ENCODE measurements at places on chromosomes 12 and 14.

- DNase-seq, result no peak
Observed at GRCh38 chr12:23415180-23415579, 534.3 kb downstream of the SOX5 start.

DNA sequence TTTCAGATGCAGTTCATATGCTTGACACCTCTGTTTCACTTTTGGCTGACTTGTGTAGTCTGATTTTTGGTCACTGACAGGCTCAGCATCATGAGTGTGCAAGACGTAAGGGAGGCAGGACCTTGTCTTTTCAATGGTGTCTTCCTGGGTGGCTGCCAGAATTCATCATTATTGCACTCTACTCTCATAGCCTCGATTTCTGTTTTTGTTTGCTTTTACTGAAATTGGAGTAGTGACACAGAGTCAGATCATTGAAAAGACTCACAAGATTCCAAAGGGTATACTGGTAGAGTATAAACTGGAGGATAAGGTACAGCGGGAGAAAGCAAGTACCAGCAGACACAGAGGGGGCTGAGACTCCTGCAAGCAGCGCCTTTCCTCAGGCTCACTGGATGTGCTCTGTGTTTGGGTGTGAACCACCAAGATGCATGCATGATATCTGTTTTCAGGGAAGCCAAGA lies 126.3 kb upstream of the FGD4 start:
- no peak for DNase-seq

DNA sequence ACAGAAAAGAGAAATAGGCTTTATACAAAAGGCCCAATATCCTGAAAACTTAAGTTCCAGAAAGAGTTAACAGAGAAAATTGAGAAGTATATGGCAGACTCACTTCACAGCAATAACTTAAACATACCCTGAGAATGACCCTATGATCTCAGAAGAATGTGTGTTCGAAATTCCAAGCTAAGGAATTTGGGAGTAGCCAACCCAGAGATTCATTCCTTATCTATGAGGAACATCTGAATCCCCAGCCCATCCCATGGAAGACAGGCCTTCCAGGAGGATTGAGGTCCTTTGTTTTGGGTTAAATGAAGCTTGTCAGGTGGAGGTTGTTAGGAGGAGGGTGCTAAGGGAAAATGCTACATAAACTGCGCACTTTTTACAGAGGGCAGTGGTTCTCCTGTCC lies 7.5 kb upstream of the SAV1 start:
- peak; percentile 27 for DNase-seq

GRCh38 chr12:110585231-110585799 lies 2.2 kb upstream of the PPTC7 start:
- peak; percentile 26 for DNase-seq

GRCh38 chr14:93903342-93904184 lies 23.6 kb upstream of the FAM181A start:
- no peak for DNase-seq

DNA sequence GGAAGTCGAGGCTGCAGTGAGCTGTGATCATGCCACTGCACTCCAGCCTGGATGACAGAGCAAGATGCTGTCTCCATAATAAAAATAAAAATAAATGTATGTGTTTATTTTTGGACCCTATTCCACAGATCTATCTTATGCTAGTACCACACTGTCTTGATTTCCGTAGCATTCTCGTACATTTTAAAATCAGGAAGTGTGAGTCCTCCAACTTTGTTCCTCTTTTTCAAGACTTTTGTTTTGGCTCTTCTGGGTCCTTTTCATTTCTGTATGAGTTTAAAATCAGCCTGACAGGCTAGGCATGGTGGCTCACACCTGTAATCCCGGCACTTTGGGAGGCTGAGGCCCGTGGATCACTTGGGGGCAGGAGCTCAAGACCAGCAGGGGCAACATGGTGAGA lies 25.8 kb downstream of the DAO start:
- no peak for DNase-seq

GRCh38 chr14:35557221-35557747 lies 23.3 kb downstream of the INSM2 start:
- no peak for DNase-seq

DNA sequence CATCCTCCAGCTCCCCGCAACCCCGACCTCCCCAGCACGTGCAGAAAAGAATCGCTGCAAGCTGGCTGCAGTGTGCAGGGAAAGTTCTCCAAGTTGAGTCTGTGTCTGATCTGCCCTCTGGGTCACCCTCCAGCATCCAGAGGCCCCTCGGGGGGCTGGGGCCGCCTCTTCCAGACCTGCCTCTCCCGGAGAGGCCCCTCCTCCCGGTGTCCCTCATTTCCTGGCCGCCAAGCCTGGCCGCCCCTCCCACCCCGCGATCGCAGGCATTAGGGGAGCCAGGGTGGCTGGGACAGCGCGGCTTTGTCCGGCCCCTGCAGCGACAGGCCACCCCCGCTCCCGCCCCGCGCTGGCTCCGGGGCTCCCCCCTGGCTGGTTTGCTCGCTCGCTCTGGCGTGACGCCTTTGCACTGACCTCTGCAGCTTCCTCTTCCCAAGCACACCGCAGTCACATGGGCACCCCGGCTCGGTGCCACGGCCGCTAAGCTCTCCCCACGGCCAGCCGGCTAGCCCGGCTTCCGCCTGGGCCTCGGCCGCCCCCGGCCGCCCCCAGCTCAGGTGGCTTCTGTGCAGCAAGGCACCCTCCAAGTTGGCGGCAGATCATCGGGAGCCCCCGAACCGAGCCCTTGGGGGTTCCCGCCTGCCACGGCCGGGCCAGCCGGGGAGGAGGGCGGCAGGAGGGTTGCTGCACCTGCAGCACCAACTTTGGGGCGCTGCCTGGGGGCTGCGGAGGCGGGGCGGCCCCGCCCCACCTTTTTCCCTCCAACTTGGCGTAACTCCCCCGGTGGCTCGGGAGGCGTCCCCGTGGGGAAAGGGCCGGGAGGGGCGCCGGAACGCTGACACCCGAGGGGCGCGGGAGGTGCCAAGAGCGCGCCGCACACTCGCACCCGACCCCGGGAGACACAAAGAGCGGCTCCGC lies 43.7 kb downstream of the KDM2B start:
- peak; percentile 69 for DNase-seq

DNA sequence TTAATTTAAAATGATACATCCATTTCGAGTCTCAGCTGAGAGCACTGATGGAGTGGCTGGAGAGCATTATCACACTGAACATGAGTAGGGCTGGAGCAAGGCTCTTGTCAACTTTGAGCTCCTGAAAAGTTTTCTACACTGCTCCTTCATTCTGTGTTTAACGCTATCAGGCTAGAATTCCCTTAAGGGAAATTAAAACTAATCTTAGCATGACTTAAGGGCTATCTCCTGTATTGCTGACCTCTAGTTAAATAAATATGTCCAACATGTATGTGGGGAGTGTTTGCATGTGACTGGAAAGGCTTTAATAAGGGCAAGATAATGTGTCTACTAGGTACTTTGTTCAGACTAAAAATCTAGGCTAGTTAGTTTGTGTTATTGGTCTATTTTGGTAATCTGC lies 116.7 kb upstream of the CAND1 start:
- no peak for DNase-seq

DNA sequence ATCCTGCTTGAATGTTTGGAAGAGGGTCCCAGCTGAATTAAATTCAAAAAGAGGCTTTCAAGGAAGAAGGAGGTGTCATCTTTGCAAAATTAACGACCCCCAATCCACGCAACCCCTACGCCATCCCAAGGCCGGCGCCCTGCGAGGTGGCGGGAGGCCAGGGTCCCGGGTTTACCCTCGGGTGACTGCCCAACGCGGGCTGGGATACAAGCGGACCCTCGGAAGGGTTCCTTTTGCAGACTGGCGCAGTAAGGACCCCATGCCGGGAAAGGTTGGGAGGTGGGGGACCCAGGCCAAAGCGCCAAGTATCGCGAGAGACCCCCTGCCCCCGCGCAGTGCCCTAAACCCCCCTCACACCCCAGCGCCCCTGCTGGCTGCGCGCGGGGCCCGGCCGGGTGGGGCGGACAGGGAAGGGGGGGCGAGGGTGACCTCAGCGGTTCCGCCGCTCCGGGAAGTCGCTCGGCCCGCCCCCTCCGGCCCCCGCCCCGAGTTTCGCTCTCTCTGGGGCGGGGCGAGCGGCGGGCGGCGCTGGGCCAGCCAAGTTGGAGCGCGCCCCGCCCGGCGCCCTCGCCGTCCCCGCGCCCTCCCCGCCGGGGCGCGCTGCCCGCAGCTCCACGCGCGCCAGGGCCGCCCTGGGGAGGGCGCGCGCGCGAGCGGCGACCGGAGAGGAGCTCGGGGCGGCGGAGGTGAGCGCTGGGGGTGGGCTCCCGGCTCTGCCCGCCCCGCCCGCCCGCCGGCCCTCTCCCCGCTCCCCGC lies 708 bp upstream of the ZBTB42 start:
- peak; percentile 65 for DNase-seq

DNA sequence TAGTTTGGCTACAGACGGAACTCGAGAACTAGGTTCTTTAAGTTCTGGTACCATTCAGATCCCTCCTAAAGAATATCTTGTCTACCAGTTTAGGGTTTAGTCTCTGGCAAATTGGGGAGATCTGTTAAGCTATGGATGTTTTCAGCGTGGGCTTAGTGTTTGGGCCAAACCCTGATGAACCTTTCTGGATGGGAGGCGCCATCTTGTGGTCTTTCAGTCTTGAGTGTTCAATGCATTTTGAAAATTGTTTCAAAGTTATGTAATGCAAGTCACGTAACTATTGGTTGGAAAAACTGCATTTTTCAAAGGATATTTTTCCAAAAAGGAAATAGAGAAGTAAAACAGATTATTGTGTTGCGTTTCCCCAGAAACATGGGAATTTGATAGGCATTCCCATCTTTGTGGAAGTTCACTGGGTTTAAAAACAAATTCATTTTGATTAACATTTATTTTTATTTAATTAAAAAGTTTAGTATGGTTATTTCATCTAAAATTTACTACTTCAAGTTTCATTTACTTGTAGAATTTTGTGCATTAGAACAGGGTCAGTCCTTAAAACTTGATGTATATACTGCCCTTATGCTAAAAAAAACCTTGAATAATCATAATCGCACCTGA lies 169.0 kb downstream of the PRIMA1 start:
- DNase-seq, result peak; percentile 42

- DNase-seq, result peak; percentile 33
Observed at GRCh38 chr14:100554082-100554677, 33.0 kb downstream of the BEGAIN start.

DNA sequence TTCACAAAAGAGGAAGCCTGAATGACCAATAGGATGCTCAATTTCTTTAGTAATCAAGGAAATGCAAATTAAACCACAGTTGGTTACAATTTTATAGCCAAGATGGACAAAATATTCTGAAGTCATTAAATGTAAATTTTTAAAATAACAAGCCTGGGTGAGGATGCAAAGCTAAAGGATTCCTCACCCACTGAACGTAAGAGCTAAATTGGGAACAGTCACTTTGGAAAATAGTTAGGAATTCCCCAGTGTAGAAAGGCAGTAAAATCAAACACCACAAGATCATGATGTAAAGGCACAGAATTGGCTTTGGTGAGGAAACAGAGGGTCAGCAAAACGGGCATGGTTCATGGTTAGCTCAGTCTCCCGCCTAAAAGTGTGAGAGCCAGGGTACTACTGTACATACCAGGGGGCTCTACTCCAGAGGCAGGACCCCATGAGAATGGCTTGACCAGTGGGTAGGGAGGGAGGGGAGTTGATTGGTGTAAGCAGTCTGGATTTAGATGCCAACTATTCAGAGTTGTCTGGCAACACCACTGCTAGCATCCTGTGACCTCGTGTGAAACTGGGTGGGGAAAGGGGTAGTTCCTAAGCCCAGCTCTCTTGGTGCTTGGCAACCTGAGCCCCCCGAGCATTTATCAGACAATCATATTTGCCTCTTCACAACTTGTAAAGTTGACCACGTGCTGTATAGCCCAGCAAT lies 213.4 kb upstream of the EGLN3 start:
- no peak for DNase-seq

DNA sequence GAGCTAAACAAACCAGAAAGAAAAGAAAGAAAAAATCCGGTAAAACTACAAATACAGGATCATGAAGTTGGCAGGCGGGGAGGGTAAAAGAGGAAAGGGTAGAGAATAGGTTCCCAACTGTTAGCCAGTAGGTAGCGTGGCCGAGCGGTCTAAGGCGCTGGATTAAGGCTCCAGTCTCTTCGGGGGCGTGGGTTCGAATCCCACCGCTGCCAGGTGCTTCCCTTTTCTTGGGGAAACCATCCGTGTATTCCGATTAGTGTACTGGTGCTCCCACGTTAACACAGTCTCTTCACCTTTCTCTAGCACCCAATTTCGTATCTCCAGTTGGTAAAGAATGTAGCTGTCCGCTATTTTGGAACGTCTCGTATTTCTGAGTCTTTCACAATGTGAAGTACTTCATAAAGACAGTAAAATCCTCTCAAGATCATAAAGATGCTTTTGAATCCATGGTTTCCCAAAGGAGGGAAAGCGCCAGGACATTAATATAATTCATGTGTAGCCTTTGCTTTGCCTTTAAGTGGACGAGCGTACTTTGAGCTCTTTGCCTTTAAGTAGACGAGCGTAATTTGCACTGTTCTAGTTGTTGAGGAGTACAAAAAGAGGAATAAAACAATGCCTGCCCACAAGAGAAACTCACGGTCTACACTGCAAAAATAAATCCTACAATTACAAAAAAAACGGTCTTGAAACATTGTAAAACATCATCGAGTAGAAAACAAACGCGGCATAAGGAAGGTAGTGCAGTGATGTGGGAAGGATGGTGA lies 19.0 kb upstream of the RNASE12 start:
- peak; percentile 74 for DNase-seq

DNA sequence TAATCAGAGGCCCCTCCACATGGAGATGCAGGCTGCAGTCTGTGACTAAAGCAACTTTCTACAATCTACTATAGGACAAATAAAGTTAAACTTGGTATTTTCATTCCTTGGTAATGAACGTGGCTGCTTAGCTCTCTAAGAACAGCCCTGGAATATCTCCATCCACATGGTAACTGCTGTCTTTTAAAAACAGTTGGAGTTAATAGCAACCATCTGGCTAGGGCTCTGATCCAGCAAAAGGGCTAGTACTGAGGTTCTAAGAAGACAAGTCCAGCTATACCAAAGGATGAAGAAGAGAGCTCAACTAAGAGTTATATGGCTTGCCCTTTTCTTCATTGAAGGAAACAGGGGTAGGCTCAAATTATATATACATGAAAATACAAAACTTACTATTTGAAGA lies 920.1 kb downstream of the FLRT2 start:
- no peak for DNase-seq

DNA sequence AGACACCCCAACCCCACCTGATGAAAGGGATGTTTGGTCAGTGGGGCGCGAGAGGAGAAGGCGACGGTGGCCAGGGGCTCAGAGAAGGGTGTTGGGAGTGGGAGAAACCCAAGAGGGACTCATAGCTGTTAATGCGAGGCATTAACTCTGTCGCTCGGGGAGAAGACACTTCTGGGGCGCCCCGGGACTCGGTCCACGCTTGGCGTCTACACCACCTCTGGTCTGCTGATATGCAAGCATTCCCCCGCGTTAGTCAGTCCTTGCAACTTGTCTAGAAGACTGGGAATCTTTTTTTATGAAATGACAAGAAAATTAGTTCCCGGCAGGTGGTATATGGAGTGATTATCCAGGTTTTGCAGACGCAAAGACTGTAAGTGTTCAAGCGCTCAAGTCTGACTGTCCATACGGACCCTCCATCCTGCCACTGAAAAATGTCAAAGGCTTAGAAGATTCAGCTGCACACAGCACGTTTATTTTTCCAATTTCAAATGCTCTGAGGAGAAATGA lies 360 bp upstream of the SLC35F4 start:
- no peak for DNase-seq

All from RPMI7951 (cell line).